M059J (cell line): ENCODE measurements at places on chromosomes 6 and 20.

DNA sequence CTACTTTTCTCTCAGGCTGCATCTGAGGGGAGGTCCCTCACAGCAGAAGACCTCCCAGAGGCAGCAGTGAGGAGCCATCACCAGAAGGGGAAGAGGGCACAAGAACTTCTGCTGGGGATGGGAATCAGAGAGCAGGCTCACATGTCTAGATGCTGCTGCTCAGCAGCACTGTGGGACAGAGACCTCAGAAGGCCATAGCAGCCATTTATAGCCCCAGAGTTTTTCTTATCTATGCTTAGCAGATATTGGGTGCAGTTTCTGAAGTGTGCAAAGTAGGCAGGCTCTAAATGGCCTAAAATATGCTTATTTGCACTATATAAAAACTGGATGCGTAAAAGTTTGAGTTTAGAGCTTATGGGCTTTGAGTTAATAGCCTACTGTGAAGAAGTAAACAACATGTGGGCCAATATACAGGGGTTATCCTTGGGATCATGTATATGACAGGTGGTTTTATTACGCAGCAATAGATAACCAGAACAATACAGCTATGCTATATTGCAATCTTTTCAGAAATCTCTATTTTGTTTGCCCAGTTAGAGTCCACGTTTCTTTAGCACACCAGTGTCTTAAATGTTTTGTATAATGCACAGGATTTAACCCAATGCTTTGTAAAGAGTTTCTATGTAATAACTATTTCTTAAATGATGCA is 60.2 kb upstream of the TMEM244 start:
- DNase-seq = no peak

DNA sequence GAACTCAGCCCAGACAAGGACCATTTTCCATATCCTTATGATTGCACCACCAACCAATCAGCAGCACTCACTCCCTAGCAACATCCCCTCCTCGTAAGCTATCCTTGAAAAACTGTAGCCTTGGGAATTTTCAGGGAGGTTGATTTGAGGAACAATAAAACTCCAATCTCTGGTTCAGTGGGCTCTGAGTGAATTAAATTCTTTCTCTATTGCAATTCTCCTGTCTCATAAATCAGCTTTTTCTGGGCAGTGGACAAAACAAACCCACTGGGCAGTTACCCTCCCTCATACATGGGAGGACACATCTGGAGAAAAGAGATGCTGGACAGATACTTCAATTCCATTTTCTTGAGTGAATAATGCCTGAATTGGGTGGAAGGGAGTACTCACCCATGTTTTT is 115.4 kb upstream of the STXBP5 start:
- DNase-seq = no peak

DNA sequence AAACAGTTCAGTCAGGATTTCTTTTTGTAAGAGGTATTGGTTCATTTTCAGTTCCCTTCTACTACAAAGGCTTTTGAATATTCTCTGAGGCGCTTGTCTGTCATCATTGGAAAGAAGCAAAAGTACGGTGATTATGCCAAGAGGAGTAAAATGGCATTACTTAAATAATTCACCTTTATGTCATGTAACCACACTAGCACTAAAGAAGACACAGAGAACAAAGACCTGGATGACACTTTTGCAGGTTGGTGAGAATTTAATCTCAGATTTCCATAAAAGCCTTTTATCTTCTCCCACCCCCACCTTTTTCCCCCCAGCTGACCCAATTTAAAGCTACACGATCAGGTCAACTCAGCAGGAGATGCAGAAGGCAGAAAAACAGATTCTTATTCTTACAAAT is 451.8 kb downstream of the HACE1 start:
- no peak for DNase-seq

GRCh38 chr6:5379647-5380242 is 118.4 kb downstream of the FARS2 start:
- peak; percentile 40 for DNase-seq

GRCh38 chr6:154243793-154244750 is 112.5 kb downstream of the IPCEF1 start:
- no peak for DNase-seq

DNA sequence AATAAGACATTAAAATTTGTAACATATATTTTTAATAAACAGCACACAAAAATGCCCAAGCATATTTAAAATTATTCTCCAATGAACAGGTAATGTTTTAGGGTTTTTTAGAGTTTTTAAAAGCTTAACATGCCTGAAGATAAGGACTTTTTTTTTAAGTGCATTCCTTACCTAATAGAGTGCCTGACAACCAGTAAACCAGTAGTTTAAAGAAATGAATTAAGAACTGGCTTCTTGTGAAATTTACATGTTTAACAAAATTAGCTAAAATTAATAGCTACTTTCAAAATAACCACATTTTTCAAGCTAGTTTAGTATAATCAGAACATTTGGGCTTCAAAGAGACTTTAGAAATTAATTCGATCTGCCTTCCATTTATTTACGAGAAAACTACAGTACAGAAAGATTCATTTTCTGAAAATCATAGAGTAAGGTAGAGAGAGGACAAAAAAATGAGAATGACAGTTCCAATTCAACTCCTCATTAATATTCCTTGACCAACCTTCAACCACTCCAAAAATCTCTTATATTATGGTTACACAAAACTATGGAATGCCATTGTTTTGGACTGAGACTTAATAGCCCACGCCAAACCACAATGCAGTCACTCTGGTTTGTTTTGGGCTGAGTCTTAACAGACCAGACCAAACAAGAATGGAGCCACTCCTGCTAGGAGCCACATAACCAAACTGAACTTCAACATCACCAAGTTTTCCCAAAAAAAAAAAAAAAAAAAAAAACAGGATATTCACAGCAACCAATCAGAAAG is 5.7 kb upstream of the PLN start:
- DNase-seq = peak; percentile 83

DNA sequence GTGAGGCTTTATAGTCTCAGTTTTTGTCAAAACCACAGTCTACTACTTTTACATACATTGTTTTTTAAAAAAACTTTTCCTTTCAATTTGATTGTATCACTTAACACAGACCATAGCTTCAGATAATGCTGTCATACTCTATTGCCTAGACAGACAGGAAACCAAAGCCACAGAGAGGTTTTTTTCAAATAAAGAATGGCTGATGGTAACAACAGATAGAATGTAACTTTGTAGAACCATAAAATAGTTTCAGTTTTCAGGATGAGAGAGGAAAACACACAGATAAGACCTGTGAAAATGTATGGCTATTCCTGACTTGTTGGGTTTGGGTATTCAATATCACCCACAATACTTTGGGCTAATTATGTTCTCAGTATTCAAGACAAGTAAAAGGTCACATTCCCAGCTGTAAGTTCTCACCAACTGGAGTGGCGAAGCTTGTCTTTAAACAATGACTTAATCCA is 94.0 kb downstream of the ADGRG6 start:
- DNase-seq = peak; percentile 46

DNA sequence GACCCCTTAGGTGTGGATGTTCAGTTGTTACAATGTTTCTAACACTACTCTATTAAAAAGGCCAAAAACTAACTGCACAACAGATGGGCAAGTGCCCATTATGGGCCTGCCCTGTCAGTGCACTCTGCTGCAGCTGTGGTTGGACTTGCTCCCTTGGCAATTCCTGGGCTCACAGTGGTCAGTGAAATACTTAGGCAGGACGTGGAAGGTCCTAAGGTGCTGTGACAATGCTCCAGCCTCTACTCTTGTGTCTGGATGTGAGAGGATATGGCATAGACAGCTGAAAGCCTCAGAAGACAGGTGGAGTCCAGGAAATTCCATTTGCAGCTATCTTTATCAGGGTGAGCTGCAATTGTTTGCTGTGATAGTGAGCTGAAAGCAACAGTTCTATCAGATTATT is 136.5 kb upstream of the OLIG3 start:
- DNase-seq = no peak

DNA sequence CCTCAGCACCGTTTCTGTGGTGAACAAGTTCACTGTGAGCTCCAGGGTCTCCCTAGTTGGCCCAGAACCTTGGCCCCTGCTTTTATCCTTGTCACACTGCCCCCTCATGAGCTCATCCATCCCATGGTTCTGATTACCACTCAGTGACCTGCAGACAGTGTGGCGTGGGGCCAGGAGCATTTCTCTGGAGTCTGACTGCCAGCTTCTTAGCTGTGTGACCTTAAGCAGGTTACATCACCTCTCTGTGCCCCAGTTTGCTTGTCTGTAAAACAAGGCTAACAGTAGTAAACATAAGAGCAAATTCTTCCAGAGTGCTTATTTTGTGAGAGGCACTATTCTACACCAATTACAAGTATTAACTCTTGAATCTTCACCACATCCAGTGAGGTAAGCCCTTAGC is 14.8 kb upstream of the MDGA1 start:
- DNase-seq = no peak

- no peak for DNase-seq
These were observed 43.0 kb downstream of the GOPC start for GRCh38 chr6:117559299-117559698.

DNA sequence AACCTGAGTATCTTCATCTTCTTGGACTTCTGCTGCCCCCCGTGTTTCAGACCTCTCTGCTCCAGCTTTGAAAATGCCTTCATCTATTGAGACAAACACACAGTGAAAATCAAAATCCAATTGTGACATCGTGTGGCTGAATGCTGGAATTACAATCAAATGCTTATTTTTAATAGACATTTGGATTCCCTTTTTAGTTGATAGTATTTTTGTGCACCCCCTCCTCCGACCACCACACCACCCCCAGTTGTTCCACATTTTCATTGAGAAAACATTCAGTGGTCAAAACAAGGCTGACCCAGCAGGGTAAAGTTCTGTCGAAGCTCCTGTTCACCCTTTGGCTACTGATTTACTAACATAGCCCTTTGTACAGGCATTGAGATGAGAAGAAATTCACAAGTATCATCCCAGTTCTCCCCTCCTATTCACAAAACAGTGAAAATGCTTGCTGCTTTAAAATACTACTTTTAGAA is 79.0 kb downstream of the NRSN1 start:
- DNase-seq = peak; percentile 56

DNA sequence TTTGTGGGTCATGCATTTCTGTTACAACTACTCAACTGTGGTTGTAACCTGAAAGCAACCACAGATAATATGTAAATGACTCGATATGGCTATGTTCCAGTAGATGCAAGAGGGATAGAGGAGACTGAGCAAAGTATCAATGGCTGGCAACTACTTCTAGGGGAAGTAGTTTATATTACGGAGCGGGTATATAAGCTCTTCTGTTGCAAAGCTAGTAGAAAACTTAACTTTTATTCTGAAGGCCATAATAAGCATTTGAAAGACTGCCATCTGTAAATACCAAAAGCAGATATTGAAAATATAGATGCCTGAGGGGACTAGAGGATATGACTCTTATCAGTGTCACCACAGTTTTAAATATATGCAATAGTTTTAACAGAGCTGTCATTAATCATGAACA is 655.3 kb downstream of the PHF3 start:
- DNase-seq = peak; percentile 66

DNA sequence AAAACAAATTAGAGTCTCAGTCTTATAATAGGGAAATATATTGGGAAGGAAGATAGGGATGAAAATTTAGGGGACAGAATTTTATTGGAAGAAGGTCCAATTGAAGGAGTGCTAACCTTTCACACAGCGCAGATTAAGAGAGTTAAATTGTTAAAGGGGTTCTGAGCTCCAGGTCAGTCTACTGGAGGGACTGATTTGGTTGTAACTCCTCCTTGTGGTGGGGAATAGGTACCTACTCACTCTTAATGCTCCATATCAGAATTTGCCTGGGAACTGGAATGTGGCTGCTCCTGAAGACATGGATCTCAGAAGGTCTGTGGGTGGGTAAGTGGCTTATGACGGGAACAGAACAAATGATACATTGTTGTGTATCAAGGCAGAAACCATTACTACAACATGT is 143.5 kb downstream of the FLRT3 start:
- no peak for DNase-seq

- no peak for DNase-seq
These were observed 4.3 kb upstream of the RPP21 start for GRCh38 chr6:30340589-30341054.

- peak; percentile 37 for DNase-seq
These were observed 272.0 kb downstream of the PACRG start for GRCh38 chr6:162999575-163000285.

DNA sequence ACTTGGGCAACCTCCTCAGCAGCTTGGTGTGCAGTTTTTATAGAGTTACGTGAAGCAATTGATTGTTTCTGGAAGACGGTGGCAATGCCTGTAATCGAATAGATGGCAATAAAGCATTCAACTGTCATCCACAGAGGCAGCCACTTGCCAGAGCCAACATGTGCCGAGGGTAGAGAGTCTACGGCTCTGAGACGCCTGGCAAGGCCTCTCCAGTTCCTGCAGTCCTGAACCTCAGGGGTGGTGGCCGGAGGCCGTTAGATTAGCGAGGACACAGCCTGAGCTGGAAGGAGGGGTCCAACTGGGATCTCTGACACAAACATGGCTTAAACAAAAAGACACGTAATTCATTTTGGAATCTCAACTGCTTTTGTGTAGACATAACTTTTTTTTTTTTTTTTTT is 775 bp upstream of the TTLL2 start:
- peak; percentile 21 for DNase-seq

- DNase-seq = peak; percentile 98
These were observed 57.0 kb upstream of the CD93 start for GRCh38 chr20:23143098-23143497.

DNA sequence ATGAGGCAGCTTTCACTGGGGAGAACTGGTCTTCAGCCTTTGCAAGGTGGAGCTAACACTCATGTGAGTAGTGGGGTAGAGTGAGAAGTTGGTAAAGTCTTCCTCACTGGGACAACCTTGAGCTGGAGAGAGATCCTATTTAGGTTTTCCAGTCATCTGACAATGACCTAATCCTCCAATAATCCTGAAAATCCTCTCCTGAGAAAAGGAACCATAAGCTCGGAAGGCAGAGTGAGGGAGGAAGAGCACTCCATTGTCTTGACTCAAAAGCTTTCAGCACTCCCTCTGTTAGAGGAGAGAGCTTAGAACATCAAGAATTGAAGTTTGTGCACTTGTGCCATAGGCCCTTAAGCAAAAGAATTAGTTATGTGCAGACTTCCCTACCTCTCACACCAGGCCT is 77.8 kb downstream of the TRAM2 start:
- DNase-seq = peak; percentile 72

GRCh38 chr6:112044196-112044595 is 9.7 kb upstream of the CCN6 start:
- DNase-seq = no peak

DNA sequence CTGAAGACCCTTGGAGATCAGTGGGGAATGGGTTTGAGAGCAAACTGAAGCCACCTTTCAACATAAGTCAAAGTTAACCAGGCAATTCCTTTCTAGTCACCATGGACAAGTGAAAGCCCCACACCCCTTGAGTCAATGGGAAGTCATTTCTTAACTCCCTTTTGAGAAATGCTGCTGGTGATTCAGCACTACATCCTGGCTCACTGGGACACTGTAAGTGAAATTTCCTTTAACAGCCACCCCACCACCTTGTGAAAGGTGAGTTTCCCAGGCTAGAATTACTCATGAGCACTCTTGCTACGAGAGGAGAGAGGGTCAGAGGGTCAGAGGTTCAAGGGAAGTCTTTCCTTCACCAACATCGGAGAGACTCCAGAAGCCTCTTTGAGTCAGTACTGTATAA is 93.3 kb upstream of the MARCKS start:
- DNase-seq = peak; percentile 92
